AG10803 (cell line): ENCODE measurements at places on chromosomes 6 and 20.

- no peak for DNase-seq
Observed at GRCh38 chr6:79186564-79186963, 47.9 kb downstream of the HMGN3 start.

GRCh38 chr6:137736048-137736818 lies 130.8 kb upstream of the TNFAIP3 start:
- DNase-seq = no peak

DNA sequence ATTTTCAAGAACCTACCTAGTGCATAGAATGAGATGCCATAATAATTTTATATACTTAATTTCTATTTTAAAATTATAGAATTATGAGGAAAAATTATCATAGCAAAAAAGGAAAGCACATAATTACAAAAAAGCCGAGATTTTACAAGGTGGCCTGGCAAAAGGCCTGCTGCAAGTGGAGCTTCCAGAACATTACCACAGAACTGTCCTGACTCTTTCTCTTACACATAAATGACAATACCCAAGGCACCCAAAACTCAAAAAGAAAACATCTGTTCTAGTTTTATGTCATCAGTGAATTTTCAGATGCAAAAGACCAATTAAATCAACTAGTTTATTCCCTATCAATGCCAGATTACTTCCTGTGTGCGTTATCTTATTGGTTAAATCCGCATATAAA lies 74.2 kb downstream of the FILIP1 start:
- DNase-seq = no peak

GRCh38 chr6:5771759-5772390 lies 234.8 kb downstream of the NRN1 start:
- no peak for DNase-seq

DNA sequence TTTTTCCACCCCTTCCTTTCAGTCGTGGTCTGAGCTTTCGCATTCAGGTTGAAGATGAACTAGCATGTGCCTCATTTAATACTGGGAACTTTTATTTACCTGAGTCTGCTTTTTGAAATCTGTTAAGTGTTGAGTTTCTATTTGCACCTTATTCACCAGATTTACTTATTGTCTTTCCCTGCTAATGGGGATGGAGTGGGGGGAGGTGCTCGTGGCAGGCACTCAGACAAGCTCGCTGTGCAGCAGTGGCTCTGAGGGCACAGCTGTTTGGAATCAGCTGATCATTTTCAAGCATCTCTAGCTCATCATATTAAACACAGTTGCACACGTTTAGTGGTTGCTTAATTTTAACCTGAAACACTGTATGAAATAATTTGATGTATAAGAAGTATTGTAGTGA lies 35.6 kb downstream of the UTRN start:
- DNase-seq = no peak

GRCh38 chr6:157013649-157014304 lies 236.6 kb downstream of the ARID1B start:
- DNase-seq = no peak

DNA sequence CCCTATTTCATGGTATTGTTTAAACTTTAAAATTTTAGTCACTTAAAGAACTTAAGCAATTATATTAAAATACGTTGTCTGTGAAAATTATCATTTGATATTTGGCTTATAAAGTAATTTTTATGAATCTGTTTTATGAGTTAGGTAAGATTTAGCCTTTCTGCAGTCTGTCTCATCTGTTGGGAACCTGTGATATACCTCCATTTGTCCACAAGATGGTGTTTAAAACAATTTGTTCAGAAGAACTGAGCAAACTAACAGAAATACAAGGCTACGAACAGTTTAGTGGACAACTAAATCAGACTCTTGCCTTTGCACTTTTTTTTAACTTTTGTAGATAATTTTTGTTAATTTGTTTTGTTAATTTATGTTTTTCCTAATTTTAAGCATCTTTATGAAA lies 92.4 kb downstream of the COL9A1 start:
- DNase-seq = peak; percentile 2

DNA sequence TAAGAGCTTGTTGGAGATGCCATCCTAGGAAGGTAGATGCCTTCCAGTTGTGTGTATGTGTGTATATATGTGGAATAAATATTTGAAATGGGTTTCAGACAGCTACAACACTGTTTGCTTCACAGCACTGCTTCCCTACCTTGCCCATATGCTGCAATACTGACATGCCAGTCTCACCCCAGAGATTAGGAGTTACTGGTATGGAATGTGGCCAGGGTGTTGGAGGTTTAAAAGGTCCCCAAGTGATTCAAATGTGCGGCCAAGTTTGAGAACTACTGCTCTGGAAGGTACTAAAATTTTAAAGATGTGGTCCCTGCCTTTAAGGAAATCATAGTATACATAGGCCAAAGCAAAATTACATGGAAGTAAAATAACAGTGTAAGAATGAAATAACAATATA lies 39.5 kb downstream of the BCKDHB start:
- no peak for DNase-seq

DNA sequence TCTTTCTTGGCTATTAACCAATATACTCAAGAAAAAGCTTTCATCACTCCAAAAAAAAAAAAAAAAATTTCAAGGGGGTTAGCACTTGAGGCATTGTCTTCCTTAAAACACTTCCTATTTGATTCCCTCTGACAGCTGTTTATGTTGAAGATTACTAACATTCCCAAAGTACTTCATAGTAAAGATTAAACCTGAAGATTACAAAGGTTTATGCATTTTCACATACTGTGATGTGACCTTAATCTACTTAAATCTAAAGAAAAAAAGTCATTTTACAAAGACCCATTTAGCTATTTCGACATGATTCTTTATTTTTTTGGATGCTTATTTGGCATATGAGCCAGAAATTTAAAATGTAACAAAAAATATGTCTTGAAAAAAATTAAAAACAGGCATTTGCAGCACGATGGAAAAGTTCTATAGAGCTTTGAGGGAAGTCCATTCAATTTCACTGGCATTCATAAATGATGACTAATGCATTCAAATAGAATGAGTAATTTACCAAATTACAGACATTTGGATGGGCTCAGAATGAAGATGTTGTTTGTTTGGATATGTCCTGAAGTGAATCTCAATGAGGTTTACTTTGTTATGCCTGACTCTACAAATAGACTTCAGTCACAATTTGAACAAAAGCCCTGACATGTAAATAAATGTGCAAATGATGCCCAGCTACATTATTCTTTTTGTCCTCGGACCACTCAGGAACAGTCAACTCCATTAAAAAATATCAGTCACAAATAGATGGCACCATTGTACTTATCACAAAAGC lies 674.6 kb upstream of the MARCKS start:
- DNase-seq = peak; percentile 87
